ENCODE measurements at places on chromosomes 7 and 10.

- DNase-seq: no peak
Measured at GRCh38 chr10:69504576-69505250, 53.4 kb downstream of the TSPAN15 start.

GRCh38 chr10:17644485-17644943 lies 563 bp downstream of the STAM start:
- no peak for DNase-seq

GRCh38 chr7:84841809-84842208 lies 345.0 kb downstream of the SEMA3D start:
- DNase-seq: no peak

- no peak for DNase-seq
Measured at GRCh38 chr10:35452171-35452570, 115.9 kb downstream of the CCNY start.

DNA sequence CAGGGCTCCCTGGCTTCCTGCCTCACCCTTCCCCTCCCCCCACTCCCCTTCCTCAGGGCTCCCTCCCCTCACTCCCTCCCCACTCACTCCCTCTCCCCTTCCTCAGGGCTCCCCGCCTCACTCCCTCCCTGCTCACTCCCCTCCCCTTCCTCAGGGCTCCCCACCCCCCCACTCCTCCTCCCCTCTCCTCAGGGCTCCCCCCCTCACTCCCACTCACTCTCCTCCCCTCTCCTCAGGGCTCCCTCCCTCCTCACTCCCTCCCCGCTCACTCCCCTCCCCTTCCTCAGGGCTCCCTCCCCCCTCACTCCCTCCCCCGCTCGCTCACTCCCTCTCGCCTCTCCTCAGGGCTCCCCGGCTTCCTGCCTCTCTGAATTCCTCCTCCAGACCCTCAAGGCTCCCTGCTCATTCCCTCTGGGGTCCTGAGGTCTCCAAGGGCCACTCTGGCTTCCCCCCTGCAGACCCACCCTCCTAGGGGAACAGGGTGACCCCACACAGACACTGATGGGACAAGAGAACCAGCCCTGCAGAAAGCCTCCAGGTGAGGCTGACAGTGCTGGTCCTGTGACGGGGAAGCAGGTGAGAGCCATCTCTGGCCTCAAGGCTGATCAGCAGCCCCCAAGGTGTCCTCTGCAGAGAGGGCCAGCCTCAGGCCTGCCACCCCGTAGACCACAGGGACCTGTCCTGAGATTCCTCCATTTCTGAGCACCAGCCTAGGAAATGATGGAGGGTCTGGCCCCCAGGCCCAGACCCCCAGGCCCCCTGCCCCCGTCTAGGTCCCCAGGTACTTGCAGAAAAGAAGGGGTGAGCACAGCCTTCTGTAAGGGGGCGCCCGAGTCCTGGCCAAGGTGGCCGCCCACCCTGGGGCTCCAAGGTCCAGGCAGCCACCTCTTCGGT lies 47.2 kb downstream of the PWWP2B start:
- DNase-seq: peak; percentile 39

- no peak for DNase-seq
Measured at GRCh38 chr10:96390460-96390864, 31.7 kb upstream of the OPALIN start.

DNA sequence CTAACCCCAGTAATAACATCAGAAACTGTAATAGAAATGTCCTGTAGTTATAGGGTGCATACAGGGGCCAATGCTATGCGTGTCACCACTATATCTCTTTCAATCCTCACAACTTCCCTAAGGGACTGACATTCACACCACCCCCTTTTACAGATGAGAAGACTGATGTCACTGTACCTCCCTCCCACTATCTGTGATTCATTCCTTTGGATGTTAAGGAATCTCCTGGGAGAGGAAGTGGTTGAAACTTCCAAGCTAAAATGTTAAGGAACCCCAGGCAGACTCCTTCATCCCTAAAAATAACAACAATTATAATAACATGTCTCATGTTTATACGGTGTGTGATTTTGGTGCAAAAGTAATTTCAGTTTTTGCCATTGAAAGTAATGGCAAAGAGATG lies 5.4 kb downstream of the COL13A1 start:
- DNase-seq: no peak

DNA sequence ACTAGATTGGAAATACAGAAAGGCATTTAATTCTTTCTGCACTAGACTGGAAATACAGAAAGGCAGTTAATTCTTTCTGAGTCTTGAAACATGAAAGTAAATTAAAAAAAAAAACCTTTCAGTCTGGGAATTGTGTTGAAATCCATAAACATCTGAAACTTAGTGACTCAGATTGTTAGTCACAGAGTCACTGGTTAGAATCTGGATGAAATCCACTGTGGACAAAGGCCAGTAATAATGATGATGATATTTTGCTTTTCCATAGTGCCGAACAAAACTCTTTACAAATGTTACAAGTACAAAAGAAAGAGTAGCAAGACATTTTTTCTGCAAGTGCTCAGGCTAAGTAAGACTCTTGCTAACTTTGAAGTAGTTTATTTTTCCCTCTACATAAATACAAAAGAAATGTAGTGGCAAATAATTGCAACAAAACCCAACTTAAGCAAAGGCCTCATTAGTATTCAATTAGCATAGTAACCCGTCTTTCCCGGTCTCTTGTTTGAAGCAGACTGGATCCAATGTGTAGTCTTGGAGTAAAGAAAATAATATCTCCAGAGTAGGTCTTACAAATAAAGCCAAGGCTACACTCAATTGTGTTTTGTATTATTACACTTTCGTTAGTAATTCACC lies 5.8 kb upstream of the PRTFDC1 start:
- no peak for DNase-seq

DNA sequence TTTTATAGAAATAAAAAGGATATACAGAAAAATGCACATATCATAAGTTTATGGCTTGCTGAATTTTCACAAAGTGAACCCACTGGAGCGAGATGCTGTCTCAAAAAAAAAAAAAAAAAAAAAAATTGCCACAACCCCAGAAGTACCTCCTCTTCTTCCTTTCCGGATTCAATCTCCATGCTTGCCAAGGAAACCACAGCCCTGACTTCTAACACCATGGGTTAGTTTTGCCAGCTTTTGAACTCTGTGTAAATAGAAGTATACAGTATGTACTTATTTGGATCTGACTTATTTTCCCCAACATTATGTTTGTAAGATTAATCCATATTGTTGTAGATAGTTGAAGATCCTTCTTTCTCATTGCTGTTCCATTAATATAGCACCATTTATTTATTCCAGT lies 40.0 kb downstream of the FANK1 start:
- no peak for DNase-seq

DNA sequence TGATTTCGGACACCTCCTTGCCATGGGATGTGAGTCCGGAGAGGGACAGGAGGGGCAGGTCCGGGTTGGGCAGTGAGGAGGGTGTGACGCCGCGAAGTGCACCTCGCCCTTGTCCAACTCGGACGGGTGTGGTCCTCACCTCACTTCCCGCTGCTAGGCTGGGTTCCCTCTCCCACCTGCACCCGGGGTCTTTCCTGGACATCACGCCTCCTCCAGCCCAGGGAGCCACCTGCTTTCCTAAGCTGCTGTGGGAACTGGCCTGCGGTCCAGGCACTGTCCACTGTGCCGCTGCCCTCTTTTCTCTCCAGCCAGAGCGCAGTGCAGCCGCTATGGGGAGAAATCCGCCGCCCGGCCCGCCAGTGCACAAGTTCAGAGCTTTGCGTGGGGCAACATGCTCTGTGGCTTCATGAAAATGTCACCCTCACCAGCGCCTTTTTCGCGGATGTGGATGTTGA lies 45.0 kb upstream of the ZNF716 start:
- DNase-seq: no peak

DNA sequence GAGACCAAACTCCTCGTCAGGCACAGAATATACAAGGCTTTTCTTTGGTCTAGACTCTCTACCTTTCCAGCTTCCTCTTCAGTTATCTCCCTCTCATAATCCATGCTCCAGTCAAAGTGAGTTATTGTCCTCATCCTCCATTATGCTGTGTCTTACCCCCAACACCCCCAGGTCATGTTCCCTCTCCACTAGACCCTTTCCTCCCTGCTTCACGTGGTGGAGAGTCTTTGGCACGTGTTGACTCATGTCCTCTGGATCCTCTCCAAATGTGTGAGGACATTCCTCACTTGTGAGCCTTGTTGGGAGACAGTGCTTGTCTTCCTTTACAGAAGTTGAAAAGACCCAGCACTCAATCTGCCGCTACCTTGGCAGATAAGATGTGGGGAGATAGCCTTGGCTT lies 36.0 kb upstream of the DLD start:
- DNase-seq: no peak

DNA sequence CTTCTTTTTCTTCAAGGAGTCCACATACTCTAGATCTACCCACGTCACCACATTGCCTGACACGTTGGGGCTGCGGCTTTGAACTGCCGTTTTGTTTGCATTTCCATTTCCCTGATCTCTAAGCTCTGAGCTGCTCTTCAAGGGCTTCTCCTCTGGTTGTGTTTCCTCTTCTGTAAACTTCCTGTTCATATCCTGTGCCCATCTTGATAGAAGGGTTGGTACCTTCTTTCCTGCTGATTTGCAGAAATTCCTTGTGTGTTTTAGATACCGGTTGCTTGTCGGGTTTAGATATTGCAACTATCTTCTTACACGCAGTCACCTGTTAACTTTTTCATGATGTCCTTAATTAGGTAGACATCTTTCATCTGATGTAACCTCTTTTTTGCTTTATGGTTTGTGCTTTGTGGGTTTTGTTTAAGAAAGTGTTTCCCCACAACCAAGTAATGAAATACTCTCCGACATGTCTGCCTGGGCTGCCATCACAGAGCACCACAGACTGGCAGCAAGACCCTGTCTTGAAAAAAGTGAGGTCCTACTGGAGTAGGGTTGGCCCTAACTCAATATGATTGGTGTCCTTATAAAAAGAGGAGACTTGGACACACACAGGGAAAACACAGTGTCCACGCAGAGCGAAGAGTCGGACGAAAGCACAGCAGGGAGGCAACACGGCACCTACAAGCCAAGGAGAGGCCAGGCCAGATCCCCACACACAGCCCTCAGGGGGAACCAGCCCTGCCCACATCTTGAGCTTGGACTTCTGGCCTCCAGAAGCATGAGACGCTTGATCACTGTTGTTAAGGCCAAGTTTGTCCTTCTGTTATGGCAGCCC lies 99.1 kb upstream of the PDGFA start:
- peak; percentile 68 for DNase-seq

- DNase-seq: no peak
Measured at GRCh38 chr10:78861529-78862327, 207.0 kb upstream of the ZMIZ1 start.

DNA sequence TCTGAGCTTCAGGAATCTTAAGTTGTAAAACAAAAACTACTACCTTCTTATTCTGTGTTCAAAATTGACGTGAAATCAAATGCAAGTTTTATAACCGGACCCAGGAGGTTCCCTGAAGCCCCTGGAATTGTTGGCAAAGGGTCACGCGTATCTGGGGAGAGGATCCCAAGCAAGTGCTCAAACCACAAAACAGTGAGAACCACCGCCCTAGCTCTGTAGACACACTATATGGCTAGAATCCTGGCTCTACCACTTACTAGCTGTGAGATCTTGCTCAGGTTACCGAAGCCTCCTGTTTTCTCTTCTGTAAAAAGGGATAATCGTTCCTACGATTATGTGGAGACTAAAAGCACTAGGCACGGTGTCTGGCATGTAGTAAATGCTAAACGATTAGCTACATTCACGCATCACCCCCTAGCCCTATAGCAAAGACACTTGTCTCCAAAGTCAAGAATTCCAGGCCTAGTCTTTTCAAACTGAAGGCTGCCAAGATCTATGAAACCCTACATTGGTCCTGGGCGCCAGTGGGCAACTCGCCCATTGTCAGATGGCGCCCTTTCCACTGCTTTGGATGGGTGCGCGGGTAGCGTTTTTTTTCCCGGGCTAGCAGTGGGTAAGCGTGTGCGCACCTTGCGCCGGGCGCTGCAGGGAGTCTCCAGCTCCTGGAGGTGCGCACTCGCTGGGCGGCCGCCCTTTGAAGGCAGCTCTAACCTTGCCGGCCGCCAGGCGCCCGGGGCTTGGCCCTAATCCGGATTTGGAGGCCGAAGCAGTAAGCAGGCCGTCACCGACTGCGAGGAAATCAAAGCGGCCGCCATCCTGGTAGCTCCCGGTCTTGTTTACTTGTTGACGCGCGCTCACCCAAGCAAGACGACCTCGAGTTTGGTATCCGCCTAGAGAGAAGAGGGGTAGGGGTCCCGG lies 11.6 kb upstream of the NKX2-3 start:
- no peak for DNase-seq

- no peak for DNase-seq
Measured at GRCh38 chr7:55032069-55032699, 13.4 kb downstream of the EGFR start.

DNA sequence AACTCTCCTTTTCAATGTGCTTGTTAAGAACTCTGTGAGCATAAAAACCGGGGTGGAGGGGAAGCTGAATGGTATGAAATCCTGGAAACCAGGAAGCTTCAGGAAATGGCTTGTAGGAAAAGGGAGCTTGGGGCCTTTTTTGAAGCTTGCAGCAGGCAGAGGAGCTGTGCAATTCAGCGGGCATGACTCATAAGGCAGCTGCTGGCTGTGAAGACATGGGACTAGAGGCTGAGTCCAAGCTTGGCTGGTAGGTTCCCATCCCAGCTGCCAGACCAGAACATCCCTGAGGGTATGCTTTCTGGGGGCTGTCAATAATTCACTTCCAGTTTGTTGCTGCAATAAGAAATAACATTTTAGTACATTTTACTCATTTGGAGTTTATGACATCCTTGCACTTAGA lies 36.8 kb upstream of the CDC14C start:
- no peak for DNase-seq

DNA sequence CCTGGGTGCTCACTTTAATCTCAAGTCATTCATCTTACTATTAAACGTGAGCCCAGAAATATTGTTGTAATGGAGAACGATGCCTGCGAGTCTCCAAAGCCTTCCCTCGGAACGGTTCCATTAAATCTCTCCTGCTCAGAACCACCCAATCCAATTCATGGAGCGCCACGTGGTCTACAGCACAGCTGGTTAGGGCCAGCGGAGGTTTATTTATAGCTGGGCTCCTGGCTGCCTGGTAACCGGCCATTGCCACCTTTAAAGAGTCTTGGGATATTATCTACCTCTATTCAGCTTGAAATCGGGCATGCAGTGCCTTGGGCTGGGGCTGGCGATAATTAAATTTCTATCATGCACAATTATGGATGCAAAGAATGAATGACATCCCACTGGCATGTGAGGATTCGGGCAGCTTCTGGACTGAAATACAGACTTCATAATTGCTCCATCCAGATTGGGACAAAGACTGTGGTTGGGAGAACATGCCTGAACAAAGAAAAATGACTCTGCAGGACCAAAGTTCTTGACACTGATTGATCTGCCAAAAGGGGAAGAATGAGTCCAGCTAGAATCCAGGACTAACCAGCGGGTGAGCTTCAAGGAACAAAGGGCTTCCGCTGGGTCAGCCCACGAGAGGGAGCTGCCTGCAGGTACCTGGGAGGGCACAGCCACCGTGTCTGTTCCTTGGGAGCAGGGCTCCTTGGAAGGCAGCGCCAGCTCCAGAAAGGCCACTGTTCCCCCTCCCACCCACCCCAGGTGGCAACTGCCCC lies 7.3 kb downstream of the FAM20C start:
- DNase-seq: no peak

- DNase-seq: no peak
Measured at GRCh38 chr7:26013551-26014083, 138.4 kb upstream of the NFE2L3 start.

All from CD4-positive, alpha-beta T cell (primary cell).